ENCODE measurements at places on chromosomes 6 and 20.

- no peak for DNase-seq
Measured at GRCh38 chr6:134903448-134903847, 46.5 kb downstream of the ALDH8A1 start.

DNA sequence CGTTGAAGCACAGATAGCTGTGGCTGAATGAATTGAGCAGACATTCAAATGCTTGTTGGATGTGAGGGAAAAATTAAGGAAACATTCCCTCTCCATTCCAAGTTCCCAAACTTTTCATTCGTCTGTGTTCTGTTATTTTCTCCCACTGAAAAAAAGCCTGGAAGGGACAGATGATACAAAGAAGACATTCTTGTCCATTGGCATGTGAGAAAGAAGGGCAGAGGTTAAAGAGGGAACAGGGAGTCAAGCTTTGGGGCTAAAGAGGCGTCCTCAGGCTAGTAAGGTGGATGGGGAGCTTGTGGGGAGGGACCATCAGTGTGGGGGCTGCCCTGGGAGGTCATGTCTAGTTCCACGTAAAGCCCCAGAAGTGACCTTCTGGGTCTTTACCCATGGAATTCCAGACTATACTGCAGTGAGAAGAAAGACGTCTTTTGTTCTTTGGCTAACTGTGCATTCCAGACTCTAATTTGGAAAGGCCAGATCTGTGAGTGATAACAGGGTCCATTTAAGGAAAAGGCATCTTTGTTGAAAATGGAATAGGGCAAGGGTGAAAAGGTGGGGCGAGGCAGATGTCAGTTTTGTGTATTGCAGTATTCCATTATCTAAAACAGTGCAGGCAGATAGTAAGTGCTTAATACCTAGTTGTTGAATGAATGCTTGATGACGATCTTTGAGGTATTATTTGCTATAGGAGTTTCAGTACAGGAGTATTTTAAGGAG is 117.5 kb downstream of the SOX4 start:
- DNase-seq = no peak

DNA sequence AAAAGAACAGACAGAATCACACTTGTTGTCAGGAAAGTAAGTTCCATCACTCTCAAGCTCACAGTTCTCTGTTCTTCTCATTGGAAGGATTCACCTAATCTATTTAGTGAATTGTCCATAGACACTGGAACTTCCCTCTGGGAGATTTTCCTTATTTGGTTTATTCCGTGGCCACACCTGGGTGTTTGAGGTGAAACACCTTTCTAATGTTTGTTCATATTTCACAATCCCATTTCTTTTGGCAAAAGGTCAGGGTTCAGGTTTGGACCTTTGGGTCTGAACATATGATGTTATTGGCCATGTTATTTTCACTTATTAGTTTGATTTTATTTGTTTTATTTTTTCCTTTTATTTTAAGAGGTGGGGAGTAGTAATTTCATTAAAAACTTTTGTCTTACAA is 4.0 kb downstream of the MAS1L start:
- DNase-seq = no peak

- DNase-seq = no peak
Measured at GRCh38 chr20:46700481-46700880, 9.0 kb upstream of the SLC2A10 start.

DNA sequence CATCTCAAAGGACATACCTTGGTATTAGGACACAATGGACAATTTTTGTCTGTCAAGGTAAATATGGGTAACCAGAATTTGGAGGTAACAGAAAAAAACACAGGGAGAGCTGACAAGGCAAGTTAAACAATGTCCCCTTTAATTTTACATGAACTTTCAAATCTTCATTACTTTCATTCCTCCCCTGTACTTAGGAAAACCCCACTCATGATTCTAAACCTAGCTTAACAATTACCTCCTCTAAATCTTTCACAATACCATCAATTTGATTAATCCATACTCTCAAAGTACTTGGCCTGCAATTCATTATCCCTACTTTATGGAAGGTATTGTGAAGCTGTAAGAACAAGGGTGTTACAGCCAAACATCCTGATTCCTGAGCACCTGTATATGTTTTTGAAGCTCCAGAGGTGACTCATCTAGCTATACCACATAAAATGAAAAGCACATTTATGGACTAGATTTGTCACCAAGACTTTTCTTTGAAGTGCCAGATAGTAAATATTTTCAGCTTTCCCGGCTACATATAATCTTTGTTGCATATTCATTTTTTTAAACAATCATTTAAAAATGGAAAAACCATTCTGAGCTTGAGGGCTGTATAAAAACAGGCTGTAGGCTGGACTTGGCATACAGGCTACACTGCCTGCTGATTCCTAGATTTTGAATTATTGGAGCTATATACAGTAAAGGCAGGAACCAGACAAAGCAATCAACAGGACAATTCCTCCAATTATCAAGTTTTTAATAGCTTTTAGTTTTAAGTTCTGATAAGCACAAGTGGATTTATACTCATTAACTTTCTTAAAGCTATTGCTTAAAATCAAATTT is 22.9 kb downstream of the DEK start:
- no peak for DNase-seq

DNA sequence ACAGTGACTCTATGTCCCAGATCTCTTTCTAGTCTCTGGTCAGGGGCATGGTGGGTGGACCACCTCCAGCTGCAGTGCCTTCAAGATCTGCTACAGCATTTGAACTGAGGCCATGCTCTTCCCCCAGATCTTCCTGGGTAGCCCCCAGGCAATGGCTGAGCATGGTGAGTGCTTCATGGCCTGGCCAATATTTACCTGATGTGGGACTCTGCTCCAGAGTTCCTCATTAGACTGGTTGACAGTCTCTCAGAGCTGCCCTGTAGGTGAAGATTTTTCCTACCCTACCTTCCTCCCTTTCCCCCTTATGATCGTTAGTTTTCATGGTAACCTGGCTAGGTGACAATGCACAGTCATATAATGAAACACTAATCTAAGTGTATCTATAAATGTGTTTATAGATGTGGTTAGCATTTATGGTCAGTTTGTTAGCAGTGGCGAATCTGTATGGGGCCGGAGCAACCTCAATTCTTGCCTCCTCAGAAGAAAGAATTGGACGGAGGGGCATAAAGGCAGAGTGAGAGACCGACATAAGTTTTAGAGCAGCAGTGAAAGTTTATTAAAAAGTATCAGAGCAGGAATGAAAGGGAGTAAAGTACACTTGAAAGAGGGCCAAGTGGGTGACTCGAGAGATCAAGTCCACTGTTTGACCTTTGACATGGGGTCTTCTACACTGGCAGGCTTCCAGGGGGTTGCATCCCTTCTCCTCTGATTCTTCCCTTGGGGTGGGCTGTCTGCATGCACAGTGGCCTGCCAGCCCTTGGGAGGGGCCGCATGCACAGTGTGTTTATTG is 256.3 kb downstream of the CD83 start:
- no peak for DNase-seq

DNA sequence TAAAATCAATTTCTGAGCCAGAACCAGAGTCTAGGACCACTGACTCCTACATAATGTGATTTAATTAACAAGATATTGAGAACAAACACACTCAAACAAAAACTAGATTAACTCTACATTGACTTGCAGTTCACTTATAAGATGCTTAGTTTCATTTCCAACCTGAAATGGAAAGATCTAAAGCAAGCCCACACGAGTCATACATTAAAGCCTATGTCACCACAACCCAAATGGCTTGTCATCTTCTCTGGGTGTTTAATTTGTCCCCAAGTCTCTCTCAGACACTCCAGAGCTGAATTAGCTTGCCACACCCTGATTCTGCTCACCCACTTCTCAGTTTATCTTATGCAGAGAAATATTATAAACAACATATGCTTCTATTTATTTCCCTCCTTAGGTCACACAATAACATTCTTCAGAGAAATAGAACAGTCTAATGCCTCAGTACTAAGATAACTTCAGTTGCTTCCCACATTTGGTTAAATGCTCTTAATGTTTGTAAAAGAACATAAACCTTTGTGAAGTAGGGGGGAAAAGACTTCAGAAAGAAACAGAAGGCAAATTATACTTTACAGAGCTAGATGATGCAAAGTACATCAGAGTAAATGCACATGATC is 8.8 kb upstream of the FBXO30 start:
- DNase-seq = no peak

GRCh38 chr20:47062226-47062890 is 167.7 kb downstream of the EYA2 start:
- DNase-seq = no peak

DNA sequence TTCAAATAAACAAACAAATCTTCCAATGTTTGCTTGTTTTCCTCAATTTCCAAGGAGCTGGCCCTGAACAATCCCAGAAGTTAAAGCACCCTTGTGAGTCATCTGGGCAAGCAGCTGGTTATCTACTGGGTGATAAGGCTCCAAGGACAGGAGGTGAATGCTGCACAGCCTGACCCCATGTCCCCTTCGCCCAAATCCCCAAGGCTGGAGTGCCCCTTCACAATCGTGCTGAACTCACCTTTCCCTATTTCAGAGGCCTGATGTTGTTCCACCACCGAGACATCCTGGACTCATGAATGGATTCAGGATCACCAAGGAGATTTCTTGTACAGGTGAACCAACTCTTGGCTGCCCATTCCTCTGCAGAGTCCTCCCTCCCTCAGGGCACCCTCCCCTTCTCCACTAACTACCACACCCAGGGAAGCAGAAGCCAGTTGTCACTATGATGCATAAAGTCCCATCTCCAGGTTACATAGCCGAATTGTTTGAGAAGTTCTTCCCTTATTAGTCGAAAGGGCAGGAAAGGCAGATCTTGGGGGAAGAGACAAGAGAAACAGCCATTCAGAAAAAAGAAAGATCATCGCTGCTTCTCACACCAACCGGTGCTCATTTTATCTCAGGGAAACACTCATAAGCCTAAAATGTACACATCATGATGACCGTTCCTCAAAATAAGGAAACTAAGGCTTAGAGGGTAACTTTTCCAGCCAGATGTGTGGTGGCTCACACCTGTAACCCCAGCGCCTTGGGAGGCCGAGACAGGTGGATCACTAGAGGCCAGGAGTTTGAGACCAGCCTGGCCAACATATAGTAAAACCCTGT is 138.8 kb upstream of the RREB1 start:
- DNase-seq = no peak

DNA sequence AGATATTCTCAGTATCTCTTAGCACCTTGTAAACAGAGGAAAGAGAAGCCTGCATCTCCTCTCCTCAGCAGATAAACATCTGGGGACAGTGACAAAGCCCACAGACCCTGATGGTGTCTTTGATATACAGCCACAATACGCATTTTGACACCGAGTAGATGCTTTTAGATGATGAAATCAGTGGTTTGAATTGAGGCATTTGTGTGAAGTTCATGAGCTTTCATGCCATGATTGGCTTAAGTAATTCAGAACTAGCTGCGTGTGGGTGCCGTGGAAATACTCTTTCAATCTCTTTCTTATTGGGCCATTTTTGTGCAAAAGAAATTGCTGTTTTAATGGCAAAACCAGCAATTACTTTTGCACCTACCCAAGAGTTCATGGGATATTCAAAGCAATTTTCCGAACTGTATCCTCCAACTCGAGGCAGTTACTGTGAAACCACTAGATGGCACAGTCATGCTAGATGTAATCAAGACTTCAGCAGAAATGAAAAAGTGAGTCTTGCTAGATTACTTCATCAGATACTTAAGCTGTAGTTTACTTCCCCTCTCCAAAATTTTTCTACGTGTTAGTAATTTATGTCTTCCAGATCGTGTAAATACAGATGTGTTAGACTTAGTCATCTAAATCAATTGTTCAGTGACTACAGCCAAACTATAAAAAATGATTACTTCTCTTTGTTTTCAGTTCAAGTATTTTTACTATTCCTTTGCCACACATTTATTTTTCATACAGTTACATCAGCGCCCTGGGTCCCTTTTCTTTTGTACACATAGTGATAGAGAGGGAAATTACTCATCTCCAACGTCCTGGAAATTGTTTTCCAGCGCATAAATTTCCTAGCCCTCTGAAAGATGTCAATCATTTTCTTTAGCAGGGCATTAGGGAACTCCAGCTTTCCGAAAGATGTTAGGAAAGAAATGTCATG is 49.4 kb downstream of the IYD start:
- DNase-seq = peak; percentile 72

DNA sequence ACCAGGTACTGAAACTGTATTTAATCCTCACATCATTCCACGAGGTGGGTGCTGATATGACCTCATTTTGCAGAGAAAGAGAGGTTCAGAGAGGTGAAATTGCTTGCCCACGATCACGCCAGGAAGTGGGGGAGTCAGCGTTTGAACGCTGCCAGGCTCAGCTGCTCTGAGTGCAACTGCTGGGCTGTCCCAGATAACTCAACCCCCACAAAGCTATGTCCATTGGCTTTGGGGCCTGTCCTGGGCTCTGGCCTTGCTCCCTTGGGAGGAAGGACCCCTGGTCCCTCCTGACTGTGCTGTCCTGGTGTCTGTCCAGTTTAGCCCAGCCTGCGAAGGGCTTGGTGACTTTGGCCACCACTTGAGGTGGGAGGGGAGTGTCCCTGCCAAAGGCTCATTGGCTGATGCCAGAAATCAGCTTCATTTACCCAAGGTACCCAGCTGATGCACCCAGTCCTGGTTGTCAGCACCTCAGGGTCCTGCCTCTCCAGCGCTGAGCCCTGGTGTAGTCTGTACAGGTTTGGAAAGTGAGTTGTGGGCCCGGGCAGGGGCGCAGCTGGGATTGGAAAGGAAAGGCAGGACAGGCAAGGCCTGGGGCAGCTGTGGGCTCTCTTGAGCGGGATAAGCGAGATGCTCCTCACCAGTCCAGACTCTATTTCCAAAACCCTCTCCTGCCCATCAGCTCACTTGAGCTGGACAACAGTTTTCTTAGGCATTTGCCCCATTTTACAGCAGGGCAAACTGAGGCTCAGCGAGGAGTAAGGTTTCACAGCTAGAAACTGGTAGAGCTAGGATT is 38.5 kb downstream of the SUN5 start:
- DNase-seq = no peak

- DNase-seq = no peak
Measured at GRCh38 chr6:19812512-19813119, 24.6 kb upstream of the ID4 start.

DNA sequence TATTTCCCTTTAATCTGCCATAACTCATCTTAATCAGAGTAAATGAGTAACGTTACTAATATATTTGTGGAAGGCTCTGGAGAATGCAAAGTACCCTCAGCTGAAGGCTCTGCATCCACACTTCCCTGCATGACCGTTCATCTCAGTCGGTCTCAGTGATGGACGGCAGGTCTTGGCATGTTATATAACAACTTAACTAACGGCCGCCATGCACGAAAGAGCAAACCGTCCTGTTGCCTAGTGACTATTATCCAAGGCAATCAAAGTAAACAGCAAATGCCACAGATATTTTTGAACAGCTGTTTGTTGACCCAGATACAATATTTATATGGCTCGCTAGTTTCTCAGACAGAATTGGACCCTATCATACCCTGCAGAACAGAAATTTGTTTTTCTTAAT is 194.9 kb upstream of the SMLR1 start:
- DNase-seq = no peak

DNA sequence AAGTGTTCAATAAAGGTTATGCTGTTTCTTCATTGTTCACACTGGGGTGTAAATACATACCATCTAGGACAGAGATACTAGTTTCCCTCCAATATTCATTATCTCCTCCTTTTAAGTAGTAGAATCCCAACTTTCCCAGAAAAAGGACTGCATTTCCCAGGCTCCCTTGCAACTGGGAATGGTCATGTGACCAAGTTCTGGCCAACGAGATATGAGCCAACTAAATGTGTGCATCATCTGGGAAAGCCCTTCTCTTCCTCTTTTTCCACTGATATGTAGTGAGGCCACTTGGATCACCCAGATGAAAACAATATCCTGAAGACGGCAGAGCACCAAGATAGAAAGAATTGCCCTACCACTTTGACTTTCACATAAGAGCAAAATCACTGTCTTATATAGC is 97.9 kb upstream of the PTPRT start:
- DNase-seq = no peak

All from KBM-7 (cell line).